Glomerular endothelial cell (primary cell): ENCODE measurements at places on chromosomes 1 and 21. TPM values are rescaled to one million over a fixed set of nuclear protein-coding genes. Genes with fewer than 3 reads are reported as not detected.

Gene LIN9
- total RNA-seq, result 2.3 and 3.6 TPM in 2 replicates

Gene FCRL6
- not detected in 2 replicates for total RNA-seq

Gene TSPAN1
- total RNA-seq, result 2.3 and 8.9 TPM in 2 replicates

Gene DNAJC6
- 3.2 and 3.3 TPM in 2 replicates for total RNA-seq

Gene ZFP69B
- total RNA-seq, result 1.6 and 3.5 TPM in 2 replicates

Gene BRINP2
- total RNA-seq, result not detected in 2 replicates

DNA sequence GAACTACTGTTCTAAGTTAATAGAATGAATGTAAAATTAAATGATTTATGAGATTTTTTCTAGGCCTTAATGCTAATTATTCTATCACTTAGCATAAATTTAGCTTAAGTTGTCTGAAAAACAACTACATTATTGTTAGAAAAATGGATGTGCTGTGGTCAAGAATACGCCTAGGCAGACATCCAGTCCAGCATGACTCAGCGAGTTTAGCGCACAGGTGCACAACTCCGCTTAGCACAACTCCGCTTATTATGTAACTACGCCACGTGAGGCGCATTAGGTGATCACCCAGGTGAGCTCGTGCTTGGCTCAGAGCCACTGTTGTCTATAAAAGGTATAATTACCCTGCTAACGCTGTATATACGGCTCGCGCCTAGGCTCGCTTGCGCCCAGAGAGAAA lies 1043.6 kb upstream of the ADGRL4 start:
- DNase-seq, result no peak

- DNase-seq, result no peak
Observed at GRCh38 chr1:29416267-29417146, 180.2 kb downstream of the PTPRU start.

- no peak for DNase-seq
Observed at GRCh38 chr1:241213139-241213538, 143.9 kb downstream of the RGS7 start.

DNA sequence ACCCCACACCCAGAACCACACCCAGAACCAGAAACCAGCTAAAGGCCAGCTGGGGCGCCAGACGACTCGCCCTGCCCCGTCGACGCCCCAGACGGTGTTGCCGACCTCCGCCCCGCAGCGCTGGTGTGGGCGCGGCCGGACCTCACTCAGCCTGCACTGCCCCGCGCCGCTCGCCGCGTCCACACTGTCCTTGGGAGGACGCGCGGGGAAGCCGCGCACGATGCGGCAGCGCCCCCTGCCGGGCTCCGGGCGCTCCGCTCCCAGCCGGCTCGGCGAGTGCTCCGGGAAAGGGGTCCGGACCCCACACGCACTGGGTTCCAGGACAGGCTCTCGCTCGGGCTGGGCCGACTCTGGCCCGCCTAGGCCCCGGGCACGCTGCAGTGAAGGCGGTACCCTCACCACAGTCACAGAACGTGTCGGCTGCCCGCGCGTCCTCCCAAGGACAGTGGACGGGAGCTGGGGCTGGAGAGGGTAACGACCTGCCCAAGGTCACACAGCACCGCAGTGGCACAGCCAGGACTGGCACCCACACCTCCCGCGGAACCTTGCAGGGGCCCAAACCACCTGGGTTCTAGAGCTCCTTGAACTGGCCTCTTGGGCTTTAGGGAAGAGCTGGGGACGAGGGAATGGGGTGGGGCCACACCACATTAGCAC lies 90.2 kb downstream of the DMRTA2 start:
- DNase-seq, result no peak

GRCh38 chr1:18632783-18633421 lies 2.3 kb downstream of the PAX7 start:
- no peak for DNase-seq

DNA sequence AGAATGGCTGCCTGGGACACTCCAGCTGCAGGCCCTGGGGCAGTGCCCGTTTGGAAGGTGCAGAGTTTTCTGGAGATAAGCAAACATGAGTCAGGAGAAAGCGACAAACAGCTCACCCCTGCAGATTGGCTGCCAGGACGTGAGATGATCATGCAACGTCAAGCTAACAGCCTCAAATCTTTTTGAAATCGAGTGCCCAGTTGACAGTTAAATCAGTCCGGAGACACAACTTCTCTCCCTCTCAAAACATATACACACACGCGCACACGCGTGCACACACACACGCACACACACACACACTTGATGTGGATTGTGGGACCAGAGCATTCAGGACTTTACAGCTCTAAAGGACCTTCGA lies 49.4 kb downstream of the TENT5C start:
- DNase-seq, result no peak

GRCh38 chr1:101924700-101925099 lies 72.0 kb downstream of the OLFM3 start:
- DNase-seq, result no peak

DNA sequence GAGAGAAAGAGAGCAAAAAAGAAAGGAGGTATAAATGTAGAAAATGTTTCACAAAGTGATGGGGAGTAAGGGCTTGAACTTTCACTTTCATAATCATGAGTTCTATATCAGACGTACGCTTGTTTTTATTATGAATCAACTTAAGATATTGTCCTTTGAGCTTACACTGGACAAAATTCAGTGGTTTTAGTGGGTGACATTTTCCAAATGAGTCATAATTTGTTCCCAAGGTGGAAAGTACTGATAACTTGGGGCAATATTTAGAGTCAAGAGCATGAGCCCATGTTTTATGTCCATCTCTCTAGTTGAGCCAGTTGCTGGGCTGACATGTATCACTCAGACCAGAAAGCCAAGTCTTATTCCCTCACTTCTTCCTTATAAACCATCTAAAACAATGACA lies 161.6 kb downstream of the CHRM3 start:
- no peak for DNase-seq

DNA sequence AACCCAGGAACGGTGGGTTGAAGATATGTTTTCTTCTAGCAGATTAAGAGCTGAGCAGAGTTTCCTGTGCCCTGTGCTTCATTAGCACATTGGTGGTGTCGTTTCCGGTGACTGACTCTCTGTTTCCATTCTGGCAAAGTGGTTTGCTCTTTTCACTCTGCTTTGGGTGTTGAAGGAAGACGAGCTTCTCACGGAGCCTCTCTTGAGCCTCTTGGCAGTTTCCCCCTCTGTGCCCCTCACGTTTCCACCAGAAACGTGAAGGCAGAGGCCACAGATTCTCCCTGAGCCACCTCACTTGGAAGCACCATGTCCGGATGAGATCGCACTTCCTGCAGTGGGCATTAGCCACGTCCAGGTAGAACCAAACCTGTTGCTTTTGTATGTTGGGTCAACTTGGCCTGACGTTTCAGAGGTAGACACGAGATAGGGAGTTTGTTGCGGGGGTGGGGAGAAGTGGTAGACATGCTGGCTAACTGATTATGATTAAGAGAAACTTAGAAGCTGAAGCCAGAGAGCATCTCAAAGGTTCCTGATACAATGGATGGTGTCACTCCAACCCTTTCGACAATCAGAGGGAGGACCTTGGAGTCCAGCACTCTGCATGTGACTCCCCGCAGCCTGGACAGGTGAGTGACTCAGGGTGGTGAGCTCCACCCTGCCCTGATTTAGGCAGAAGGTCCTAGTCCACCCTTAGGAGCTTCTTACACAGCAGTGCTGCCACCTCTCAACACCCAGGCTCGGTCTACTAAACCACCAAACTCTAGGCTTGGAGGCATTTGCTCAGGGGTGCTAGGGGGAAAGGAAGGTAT lies at the start of gene LAX1:
TSS of gene LAX1 (plus strand) at position 155 of the 809 bp plus-strand sequence. CDS start at position 538, 383 bp downstream.
- DNase-seq, result no peak

DNA sequence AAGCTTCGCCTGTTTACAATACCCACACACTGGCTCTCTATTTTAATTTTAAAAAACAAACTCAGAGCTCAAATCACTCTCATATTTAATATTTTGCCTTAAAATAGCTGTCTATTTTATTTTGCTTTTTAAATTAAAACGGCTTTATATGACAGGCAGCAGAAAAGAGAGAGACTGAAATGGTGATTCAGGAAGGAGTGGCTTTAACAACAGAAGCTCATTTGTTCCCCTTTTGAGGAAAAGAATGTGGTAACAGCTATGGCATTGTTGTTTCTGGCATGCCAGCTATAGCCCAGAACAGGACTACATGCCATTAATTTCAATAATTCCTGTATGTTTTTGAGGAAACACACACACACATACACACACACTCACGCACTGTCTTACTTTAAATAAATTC lies 234.2 kb upstream of the PTBP2 start:
- no peak for DNase-seq
